ENCODE measurements at places on chromosomes 5 and 9.
A peak's percentile ranks its signal among the peaks of the same experiment; 100 is the strongest.

GRCh38 chr9:106745457-106745856 lies 117.5 kb upstream of the ZNF462 start:
- DNase-seq, result no peak

DNA sequence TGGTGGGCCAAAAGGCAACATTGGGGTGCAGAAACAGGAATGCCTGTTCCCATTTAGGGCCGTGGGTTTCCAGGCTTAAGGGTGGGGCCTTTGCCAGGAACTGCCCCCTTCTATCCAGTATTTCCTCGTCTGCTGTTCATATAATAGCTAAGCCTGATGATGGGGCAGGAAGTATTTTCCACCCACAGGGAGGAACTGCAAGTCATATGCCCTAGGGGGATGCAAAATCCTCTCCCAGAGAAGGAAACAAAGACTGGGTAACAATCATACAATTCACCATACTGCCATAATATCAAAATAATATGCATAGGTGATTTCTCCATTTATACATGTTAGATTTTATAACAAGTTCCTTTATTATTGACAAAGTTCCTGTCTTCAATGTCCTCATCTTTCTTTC lies 20.5 kb upstream of the RPS23 start:
- DNase-seq, result no peak

GRCh38 chr9:89478821-89479668 lies 18.9 kb downstream of the SEMA4D start:
- no peak for DNase-seq

DNA sequence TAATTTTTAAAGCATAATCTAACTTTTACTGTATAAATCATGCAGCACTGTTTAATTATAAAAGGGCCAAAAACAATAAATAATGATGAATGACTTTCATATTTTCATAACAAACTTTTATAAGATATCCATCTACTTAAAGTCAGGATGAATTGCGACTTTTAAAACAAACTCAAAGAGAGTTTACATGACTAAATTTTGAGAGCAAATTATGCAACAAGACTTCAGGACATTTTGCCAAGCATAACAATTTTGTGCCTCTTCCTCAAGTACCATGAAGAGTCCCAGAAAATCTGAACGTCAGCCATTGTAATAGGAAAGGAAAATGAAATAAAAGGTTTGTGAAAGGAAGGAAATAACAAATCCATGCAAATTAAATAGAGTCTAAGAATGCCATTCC lies 24.4 kb downstream of the ERAP1 start:
- DNase-seq, result no peak

- DNase-seq, result peak; percentile 44
Observed at GRCh38 chr5:177132136-177133095, 1.2 kb upstream of the NSD1 start.

DNA sequence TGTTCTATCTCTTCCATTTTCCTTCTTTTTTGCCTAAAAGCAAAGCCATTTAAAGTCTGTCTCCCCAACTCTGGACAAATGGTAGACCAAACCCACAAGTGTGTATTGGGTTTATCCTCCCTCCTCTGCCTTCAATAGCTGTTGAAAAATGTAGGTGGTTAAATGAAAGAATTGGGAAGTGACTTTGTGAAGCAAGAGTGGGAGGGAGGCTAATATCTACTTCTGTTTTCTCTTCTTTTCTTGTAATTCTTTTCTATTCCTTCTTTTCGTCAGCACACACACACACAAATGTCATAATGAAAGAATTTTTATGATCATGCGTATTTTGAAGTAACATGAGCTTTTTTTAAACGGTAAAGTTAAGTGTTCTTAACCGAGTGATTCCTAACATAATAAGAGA lies 3.8 kb downstream of the CCDC152 start:
- DNase-seq, result no peak

GRCh38 chr9:134516464-134516863 lies 125.1 kb upstream of the COL5A1 start:
- no peak for DNase-seq

DNA sequence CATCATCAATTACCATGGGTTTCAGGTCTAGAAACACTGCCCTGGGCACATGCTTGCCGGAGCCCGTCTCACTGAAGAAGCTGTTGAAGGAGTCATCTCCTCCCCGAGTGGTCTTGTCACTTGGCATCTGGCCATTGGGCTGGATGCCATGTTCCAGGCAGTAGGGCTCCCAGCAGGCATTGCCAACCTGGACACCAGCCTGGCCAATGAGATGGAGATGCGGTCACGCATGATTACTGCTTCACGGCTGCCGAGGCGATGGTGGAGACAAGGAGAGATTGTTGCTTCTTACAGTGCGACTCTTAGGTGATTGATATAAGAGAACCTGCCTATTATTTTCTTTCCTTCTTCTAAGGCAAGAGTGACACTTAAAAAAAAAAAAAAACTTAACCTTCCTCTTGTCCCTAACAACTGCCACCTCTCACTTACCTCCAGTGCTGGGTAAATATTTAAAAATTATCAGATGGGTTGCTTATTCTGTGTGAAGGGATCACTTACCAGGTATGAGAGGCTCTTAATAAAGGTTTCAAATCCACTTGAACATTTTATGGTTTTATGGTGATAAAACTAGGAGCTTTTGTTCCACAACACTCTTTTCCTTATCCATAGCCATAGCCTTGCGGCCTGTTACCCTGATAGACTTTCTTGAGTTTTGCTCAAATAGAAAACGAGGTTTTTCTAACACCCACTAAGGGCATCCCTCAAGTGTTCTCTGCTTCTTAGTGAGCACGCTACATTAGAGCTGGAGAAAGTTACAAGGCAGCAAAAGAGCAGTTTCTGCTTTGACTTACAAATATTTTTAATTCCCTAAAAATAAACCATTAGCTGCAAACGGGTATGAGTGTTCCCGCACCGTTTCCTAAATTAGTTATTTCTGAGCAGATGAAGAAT lies 41.2 kb downstream of the NIM1K start:
- DNase-seq, result no peak

DNA sequence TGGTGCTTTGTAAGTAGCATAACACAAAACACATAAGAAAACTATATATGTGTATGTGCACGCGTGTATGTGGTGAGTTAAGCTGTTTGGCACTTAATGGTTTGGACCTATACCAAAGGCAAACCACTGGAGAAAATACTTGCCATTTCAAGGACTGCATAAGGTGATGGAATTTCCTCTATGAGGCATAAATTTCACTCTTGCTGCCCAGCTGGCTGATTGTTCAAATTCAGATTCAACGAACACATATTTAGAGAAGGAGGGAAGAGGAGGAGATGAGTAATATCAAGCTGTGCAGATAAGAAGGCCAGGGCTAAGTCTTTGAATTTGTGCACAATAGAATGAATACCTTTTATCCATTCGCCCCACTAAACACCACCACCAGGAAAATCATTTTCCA lies 470.6 kb upstream of the MPDZ start:
- no peak for DNase-seq

DNA sequence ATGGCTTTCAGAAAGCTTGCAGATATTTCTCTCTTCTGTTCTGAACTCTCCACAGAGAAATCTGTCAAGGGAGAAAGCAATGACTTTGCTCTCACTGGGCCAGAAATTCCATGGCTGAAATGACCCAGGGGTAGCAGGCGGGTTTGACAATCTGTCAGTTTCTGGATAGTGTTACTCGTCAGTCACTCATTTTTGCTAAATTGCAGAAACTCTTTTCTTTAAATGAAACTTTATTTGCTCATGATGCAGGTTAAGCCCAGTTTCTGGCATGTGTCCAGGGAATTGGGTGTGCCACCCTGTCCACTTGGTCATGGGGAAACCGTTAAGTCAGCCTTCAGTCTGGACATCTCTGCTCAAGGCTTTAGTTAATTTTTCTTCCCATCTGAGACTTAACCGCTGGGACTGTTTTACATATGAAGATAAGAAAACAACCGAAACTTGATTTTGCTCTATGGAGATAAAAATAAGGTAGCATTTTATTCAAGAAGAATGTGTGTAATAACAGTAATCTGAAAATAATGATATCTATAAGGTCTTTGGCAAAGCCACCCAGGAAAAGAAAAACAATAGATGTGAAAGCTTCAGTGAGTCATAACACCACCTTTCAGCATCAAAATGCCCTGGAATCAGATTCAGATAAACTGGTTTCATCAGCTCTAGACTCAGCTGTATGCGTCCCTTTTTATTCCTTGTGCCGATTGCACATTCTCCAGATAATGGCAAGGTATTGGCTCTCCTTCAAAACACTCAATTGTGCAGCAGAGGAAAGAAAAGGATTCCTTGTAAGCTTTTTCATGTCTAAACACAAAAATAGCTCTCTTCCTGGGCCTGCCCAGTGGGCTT lies 308.3 kb downstream of the ZSWIM6 start:
- no peak for DNase-seq

- no peak for DNase-seq
Observed at GRCh38 chr5:173577817-173578216, 38.6 kb downstream of the BOD1 start.

GRCh38 chr9:137486545-137487453 lies 27.7 kb upstream of the NSMF start:
- no peak for DNase-seq

- DNase-seq, result no peak
Observed at GRCh38 chr5:43338862-43339261, 25.6 kb upstream of the HMGCS1 start.

GRCh38 chr5:16315501-16315900 lies 135.9 kb upstream of the MARCHF11 start:
- peak; percentile 50 for DNase-seq

DNA sequence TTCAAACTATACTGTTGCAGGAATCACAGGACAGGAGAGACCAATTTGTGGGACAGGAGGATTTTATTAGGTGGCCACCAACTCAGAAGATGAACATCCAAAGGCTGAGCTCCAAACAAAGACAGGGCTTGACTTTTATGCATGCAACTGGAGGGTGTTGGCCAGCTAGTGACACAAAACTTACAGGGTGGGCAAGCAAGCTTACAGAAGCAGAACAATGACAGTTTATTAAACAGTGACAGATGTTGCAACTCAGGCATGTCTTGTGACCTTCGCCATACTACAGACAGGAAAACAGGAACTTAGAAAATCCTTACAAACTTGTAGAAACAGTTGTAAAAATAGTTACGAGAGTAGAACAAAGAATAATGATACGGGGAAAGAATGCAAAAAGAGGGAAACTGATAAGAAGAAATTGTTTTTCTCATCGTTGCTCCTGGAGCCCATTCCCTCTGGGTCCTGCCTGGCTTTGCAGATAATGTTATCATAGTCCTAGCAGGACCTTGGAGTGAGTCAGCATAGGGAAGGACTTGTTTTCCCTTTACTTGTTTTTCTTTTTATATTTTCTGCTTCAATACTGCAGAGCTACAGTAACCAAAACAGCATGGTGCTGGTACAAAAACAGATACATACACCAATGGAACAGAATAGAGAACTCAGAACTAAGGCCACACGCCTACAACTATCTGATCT lies 2083.0 kb upstream of the ACO1 start:
- DNase-seq, result no peak

DNA sequence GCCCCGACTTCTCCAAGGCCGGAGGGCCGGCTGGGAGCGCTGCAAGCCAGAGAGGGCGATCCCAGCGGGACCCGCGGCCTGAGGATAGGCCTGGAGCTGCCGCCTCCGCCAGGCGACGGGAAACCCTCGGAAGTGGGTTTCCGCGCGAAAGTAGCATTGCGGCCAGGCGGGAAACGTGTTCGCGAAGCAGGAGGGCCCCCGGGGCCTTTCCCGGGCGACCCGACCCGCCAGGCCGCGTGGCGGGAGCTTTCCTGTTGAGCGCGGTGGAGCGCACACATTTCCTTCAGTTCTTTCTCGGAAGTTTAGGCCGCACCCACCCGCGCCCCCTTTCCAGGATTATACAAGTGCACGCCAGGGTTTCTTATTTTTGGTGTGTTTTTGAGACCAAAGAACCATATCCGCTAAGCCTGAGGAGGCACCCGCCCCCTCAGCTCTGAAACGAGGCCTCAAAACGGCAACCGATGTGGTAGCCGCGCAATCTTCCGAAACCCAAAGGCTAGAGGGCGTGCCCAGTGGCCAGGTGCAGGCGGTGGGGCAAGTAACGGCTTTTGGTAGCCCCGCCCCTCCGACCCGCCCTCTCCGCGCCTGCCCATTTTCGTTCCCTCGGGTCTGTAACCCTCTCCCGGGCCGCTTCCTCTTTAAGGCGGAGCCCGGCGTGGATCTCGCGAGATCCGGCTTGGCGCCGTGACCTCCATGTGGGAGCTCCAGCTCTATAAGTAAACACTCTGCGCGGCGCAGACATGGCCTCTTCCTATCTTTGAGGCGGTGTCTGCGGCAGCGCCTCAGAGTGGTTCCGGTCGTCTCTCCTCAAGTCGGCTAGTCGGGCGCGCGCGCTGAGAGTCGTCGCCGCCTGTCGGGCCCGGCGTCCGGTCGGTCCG lies at the start of gene UHRF2:
TSS of gene UHRF2 (plus strand) at position 713 of the 878 bp plus-strand sequence. CDS start 292 bp downstream, outside the sequence.
- peak; percentile 80 for DNase-seq

GRCh38 chr9:88927510-88927909 lies 63.8 kb upstream of the S1PR3 start:
- no peak for DNase-seq

- no peak for DNase-seq
Observed at GRCh38 chr5:33487236-33487635, 46.5 kb downstream of the TARS1 start.

- DNase-seq, result no peak
Observed at GRCh38 chr5:67156976-67157583, 39.5 kb downstream of the CD180 start.

- DNase-seq, result no peak
Observed at GRCh38 chr5:130836729-130837649, 328.1 kb downstream of the HINT1 start.

DNA sequence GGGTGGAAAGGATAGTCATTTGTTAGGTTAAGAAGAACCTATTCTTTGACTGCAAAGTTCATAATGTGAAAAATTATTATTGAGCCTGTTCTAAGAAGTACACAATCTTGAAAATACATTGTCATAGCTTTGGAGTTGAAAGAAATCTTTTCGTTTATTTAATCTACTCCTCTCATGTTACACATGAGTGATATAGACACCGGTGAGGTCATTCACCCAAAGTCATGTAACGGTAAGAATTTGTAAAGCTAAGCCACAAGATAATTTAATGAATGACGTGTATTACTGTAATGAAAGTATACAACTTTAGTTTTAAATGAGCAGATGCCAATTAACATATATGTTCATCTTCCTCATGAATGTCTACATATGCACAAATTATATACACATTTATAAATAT lies 284.1 kb upstream of the PDE4D start:
- no peak for DNase-seq

DNA sequence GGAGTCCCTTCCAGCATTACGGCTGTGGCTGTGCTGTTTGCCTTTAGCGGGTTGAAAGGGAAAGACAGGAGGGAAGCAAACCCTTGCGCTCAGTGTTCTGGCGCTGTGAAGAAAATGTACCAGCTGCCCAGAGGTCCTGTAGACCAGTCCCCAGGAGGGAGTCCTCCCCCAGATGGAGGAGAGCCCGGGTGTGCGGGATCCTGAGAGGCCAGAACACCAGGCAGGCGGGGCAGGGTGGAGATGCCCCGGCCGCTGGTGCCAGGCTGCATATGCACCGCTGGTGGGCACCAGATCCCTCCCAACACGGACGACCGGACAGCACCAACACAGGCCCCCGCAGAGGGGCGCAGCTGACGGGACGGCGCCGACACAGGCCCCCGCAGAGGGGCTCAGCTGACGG lies 37.2 kb upstream of the SLC9A3 start:
- DNase-seq, result no peak

DNA sequence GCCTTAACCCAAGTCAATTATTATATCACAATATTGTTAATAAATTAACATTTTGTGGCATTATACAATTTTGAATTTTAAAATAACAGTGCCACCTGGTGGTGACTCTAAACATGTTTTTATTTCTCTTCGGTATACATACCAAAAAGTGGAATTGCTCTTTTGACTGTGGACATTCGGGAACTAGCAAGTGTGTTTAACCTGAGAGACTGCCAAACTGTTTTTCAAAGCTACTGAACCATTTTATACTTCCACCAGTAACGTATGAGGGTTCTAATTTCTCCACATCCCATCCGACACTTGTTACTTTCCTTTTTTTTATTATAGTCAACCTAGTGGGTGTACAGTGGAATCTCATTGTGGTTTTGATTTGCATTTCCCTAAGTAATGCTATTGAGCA lies 18.3 kb upstream of the HSDL2 start:
- no peak for DNase-seq
